ENCODE measurements at places on chromosomes 12 and 14.

DNA sequence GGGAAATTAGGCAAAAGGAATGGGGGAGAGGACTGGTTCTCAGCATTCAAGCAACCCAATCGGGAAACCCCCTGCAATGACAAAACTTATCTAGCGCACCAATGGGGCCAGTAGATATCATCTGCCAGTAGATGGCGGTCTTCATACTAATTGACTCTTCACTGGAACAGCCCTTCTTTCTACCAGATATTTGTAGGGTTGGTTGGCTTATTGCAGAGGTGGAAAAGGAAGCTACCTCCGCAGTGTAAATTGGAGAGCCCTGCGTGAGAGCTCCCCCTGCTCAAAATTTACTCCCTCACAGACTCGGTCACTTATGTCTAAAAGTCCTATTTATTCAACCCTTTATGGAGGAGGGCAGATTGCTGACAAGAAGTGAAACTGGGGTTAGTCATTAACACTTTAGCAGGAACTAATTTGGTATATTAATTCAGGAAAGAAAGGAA lies 166.1 kb upstream of the CCND2 start:
- no peak for DNase-seq

- DNase-seq: peak; percentile 89
These were observed 167.5 kb upstream of the PRICKLE1 start for GRCh38 chr12:42756841-42757623.

DNA sequence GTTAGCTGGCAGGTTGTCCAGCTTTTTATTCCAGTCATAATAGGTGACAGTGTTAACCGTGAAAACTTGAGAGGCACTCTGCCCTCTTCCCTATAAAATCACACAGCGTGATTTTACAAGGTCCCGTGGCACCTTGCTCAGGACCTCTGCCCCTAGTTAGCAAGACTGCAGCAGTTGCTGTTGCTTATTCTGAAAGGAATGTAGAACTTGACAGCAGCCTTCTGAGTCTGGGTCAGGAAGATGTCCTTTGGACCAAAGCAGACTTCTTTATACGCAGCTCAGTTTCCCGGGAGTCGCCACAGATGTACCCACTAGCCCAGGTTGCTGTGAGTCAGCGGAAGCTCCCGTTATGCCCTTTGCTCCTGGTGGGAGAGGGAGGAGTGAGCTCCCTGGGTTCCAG lies 13.2 kb downstream of the PRKAB1 start:
- no peak for DNase-seq

DNA sequence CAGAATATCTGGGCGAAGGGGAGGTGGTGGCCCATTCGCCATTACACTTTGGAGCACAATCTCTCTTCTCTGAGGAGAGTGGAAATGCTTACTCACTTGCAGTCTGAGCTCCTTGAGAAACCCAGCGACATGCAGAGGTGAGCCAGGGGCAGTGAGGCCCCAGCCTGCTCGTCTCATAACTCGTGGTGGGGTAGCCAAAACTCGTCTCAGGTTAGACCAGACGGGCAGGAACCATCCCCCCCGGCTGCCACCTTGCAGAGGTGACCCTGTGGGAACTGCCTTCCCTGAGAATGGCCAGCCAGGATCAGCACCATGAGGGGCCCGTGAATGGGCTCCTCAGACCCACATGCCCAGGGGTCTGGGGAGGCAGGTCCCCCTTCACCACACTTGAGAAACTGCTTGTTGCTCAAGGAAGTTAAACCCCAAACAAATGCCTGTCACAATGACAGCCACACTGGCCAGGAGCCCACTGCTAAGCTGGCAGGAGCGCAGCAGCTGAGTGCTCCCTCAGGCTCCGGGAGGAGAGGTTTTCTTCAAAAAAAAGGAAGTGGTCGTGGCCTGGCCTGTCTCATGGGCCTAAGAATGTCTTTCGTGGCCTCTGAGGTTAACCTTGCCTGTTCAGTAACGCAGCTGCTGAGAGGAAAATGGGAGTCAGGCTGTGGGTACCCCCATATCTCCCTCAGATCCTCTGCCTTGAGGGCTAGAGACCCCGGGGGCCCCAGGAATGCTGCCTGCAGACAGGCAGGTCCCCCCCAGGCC lies 9.2 kb upstream of the ALDH2 start:
- no peak for DNase-seq

DNA sequence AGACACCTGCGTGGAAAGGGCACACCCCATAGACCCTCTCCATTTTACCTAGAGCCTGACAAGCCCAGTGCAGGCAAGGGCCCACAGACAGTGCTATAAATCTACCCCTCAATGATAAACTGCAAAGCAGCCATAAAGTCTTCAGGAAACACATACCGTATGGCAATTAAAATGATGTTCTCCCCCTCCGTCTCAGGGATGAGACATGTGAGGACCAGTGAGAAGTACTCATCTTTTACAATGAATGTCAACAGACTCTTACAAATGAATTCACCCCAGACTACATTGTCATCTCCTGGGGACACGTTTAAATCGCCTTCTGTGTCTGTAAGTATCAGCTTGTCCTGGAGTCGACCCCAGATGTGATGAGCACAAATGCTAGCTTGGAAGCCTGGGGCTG lies 362.7 kb downstream of the ADGRD1 start:
- DNase-seq: no peak

DNA sequence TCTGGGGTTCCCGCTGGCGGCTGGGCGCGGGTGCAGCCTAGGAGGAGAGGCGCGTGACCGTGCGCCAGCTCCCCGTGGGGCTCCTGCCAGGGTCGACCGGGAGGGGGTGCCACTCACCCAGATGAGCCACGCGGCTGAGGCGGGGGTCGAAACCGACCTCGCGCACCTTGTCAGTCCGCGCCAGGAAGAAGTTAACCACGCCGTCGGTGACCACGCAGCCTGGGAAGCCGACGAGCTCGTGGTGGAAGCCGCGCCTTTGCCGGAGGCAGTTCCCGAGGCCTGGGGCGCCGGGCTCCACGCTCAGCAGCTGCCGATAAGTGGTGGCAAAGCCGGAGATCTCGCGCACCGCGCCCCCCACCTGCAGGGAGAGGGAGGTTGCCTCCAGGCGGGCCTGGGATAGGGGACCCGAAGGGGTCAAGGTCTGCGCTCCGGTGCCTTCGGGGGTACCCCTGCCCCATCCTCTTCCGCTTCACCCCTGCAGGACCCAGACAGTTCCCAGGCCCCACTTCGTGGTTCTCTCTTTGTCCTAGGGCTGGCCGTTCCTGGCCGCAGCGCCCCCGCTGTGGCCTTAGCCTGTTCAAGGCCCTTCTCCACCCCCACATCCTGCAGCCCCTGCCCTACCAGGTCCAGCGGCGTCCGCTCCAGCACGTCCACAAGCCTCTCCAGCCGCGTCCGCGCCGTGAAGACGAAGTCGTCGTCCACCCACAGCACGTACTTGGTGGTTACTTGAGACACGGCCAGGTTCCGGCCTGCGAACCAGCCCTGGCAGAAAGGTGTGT lies 5.3 kb downstream of the B4GALNT1 start:
- no peak for DNase-seq

- DNase-seq: no peak
These were observed 55.3 kb upstream of the ATF1 start for GRCh38 chr12:50708631-50709030.

- DNase-seq: no peak
These were observed 111.2 kb downstream of the KIF21A start for GRCh38 chr12:39331539-39332261.

- DNase-seq: no peak
These were observed 101.2 kb downstream of the PEBP1 start for GRCh38 chr12:118237052-118237665.

DNA sequence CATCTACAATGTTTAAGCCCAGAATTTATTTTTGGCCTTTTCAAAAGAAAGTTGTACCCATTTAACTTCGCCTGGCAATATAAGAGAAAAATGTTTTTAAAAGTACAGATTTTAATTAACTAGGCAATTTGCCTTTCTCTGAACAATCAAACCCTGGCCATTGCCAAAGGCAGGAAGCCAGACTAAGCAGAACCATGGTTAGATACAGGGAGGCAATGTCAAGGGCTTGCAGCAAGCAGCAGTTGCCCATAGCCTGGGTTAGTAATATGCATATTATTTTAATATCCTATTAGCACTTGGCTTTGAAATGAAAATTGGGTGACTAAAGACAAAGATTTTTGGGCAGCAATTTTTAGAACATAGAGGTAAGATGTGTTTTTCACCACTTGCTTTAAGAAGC lies 51.1 kb upstream of the FRMD6 start:
- no peak for DNase-seq

GRCh38 chr12:65941388-65941787 lies 117.1 kb downstream of the HMGA2 start:
- DNase-seq: peak; percentile 47

DNA sequence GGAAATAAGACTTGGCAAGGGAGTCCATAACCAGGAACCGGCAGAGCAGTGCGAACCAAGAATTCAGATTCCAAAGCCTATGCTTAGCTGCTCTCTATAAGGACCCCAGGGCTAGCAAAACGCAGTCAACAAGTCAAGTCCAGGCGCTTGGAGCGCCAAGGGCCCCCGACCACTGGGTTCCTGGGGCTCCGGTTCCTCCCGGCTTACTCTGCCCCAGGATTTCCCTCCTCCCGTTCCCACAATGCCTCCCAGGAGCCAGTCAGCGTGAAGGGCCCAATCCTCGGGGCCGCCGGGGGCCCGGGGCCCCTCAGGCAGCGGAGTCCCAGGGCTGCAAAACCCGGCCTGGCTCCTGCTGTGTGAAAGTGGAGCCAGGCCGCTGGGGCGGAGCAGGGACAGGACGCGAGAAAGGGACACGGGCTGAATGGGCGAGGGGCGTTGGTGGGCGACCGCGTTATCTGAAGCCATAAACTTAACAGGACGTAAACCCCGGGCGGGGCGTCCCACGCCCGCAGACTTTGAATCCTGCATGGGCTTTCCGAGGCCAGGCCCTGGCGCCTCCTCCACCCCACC lies 1.5 kb downstream of the KRT8 start:
- peak; percentile 73 for DNase-seq

DNA sequence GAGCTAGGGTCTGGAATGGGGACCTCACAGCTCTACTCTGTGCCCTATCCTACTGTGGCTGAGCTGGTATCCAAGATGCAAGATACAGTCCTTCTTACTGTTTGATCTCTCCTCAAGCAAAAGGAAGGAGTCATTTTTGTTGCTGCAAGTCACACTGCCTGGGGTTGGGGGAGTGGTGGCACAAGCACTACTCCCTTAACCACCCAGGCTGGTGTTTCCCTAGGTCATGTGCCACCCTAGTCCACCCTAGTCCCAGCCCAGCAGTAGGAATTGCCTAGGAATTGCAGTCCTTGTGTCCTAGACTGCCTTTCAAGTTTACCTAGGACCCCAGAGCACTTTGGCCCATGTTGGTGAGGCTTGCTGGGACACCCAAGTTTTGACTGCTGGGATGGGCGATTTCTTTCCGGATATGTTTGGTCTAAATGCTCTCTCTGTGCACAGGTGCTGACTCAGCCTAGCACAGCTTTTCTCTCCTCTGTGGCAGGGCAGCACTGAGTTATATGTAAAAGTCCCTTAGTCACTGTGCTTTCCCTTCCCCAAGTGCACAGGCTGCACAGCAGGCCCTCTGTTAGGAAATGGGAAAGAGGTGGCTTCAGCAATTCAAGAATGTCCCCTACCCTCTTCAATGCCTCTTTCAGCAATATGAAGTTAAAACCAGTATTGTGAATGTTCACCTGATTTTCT lies 54.9 kb downstream of the SLC6A15 start:
- DNase-seq: no peak

DNA sequence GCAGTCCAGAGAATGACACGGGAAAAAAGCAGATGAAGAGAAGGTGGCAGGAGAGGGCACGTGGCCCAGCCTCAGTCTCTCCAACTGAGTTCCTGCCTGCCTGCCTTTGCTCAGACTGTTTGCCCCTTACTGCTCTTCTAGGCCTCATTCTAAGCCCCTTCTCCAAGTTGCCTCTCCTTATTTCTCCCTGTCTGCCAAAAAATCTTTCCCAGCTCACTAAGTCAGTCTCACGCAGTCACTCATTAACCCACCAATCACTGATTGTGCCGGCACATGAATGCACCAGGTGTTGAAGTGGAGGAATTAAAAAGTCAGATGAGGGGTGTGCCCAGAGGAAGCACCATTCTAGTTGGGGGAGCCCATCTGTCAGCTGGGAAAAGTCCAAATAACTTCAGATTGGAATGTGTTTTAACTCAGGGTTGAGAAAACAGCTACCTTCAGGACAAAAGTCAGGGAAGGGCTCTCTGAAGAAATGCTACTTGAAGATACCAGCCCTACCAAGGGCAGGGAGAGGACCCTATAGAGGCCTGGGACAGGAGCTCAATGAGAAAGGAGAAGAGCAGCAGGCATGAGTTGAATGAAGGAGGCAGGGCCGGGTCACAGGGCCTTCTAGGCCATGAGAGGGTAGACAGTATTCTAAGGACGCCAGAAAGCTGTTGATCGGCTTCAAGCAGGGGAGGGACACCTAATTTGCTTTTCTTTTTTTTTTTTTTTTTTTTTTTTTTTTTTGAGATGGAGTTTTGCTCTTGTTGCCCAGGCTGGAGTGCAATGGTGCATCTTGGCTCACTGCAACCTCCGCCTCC lies 40.9 kb downstream of the DAD1 start:
- no peak for DNase-seq

GRCh38 chr12:120234643-120235368 lies 30.7 kb downstream of the PXN start:
- peak; percentile 78 for DNase-seq

- no peak for DNase-seq
These were observed 59.8 kb upstream of the MED13L start for GRCh38 chr12:116337312-116337711.

GRCh38 chr12:47820631-47821345 lies 1.1 kb upstream of the HDAC7 start:
- peak; percentile 89 for DNase-seq

- no peak for DNase-seq
These were observed 323.0 kb downstream of the VRK1 start for GRCh38 chr14:97120204-97120603.

DNA sequence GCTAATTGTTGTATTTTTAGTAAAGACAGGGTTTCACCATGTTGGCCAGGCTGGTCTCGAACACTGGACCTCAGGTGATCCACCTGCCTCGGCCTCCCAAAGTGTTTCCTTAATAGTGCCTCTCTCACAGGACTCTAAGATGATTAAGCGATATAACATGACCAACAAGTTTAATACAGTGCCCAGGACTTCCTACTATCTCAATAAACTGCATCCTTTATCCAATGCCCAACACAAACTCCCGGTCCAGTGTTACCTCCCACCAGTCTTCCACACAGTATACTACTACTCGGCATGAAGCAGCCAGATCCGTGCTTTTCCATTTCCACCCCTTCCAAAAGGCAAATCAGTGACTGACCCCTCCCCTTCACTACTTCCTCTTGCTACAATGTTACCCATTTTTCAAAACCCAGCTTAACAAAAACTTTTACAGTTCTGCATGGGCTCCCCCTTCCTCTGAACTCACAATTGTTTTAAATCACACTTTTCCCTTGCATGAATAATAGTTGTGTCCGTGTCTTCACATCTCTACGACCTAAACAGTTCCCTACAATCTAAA lies 900 bp downstream of the NOP2 start:
- no peak for DNase-seq

- no peak for DNase-seq
These were observed 702.1 kb downstream of the NOVA1 start for GRCh38 chr14:25895740-25896139.

- DNase-seq: no peak
These were observed 4.5 kb downstream of the EFS start for GRCh38 chr14:23360496-23360895.
